NCI-H226 (cell line): ENCODE measurements at places on chromosomes 7 and 10.

- no peak for DNase-seq
These were observed 34.9 kb downstream of the INSYN2A start for GRCh38 chr10:127161482-127161881.

DNA sequence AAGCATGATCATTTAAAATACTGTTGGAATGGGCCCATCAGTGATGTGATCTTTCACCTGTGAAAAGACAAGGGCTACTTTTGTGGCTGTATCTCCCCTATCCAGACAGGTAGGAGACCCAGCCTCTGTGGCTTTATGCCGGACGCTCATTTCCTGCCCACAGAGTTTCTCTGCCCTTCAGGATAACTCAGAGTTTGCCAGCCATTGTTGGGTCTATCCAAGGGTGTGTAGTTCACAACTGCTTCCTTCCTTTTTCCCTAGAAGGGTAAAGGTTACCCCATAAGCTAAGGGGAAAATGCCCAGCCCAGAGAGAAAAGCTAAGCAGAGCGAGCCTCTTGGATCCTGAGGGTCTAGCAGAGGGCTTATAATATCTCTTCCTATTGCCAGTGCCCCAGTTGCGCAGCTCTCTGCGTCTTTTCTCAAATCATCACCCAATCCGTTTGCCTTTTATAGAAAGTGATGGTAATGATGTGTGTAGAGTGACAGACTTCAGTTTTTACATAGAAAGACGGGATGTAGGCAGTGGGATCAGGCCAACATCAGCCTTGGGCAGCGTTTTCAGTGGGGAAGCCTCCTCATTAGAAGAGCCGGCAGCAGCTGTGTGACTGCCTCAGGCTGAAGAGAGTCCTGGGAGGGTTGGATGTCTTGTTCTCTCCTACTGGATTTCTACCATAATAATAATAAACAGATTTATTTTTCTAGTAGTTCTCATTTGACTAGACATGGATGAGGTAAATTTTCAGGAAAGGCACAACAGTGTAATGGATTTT, 80.5 kb downstream of the MET start:
- DNase-seq, result no peak

DNA sequence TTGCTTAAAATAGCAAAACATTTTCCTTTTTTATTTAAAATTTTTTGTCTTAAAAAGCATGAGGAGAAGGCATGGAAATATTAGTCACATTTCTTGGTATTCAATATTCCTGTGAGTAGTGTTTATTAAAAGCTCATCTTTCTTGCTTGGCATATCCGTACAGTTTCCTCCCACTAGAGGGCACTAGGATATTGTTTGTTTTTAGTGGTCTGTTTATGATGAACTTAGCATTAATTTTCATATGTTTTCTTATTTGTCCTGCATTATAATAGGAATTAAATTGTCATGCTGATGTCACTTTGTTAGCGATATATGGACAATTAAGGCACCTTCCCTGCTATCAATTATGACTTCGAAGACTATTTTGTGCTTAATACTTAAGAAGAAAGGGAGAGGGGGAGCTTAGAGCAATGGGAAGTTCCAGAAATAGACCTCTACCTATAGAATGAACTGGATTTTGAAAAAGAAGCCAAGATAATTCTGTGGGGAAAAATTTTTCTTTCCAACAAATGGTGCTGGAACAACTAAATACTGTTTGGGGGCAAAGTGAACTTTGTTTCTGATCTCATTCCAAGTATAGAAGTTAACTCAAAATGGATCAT, 91.0 kb upstream of the STRIP2 start:
- no peak for DNase-seq

DNA sequence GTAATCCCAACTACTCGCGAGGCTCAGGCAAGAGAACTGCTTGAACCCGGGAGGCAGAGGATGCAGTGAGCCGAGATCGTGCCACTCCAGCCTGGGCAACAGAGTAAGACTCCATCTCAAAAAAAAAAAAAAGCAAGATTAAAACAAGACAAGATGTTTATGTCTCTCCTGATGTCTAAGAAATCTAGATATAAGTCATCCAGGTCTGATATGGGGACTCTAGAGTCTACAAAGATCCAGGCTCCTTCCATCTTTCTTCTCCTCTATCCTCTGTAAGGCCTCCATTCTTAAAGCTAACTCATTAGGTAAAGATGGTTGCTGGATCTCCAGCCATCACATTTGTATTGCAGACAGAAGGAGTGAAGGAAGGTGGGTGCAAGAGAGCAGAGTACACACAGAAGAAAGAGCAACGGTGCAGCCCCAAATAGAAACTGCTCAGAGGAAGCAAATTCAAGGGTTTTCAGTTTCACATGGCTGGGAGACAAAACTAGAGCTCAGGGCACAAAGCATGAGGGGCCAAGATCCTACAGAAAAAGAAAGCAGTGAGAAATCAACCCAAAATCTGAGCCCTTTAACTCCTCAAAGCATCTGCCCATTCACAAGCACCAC, 57.6 kb downstream of the USP6NL start:
- DNase-seq, result no peak

DNA sequence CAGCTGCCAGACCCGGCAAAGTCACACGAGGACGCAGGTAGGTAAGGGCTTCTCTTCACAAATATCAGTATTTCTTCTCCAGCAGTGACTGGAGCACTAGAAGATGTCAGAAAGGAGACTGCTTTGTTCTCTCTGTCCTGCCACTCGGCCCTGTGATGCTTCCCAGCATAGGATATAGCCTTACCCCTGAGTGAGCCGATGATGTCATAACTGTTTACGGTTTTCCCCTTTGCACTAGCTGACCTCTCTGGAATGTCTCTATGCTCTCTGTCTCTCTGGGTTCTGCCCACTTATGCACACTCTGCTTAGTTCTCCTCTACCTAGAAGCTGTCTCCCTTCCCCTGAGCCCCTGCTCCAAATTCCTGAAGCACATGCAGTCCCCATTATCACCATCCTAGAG, 167.5 kb upstream of the PODXL start:
- DNase-seq, result peak; percentile 15

GRCh38 chr7:51027935-51028830, 245.5 kb upstream of the GRB10 start:
- no peak for DNase-seq

- no peak for DNase-seq
These were observed 85.8 kb downstream of the GSAP start for GRCh38 chr7:77330169-77330882.

DNA sequence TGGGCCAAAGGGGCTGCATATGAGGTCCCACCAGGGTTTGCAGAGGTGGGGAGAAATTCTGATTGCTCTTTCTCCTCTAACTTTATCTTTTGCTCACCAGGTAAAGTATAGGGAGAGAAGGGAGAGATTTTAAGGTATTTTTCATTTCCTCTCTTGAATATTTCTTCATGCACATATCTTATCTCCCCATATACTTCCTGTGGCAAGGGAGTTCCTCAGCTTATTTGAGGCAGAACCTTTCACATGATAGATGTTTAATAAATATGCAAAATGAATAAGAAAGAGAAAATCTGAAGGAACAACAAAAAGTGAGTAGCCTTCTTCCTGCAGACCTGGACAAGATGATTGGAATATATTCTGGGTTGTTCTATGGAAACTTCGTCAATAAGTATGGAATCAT, 67.4 kb upstream of the PDCD4 start:
- no peak for DNase-seq

GRCh38 chr7:81845744-81846241, 75.9 kb upstream of the HGF start:
- no peak for DNase-seq

- no peak for DNase-seq
These were observed 83.6 kb downstream of the LRRN3 start for GRCh38 chr7:111174510-111174909.

DNA sequence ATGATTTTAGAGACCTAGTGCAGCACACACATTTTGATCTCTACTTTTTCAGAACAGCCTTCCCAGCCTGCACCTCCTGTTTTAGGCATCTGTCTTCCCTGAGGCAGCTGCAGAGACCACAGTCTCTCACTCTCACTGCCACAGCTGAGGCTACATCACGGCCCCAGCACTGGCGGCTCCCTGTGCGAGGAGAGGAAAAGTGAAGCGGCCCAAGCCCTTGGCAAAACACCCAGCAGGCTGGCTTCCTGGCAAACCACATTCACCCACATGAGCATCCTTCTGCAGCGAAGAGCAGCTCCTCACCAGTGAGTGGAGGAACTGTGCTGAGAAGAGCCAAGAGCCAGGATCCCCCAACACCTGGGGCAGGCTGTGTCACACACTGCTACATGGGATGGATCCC, 14.0 kb downstream of the HUS1 start:
- DNase-seq, result no peak

- DNase-seq, result no peak
These were observed 20.2 kb upstream of the NKX6-2 start for GRCh38 chr10:132806110-132806509.

- DNase-seq, result no peak
These were observed 97.1 kb downstream of the TCF7L2 start for GRCh38 chr10:113047151-113047550.

DNA sequence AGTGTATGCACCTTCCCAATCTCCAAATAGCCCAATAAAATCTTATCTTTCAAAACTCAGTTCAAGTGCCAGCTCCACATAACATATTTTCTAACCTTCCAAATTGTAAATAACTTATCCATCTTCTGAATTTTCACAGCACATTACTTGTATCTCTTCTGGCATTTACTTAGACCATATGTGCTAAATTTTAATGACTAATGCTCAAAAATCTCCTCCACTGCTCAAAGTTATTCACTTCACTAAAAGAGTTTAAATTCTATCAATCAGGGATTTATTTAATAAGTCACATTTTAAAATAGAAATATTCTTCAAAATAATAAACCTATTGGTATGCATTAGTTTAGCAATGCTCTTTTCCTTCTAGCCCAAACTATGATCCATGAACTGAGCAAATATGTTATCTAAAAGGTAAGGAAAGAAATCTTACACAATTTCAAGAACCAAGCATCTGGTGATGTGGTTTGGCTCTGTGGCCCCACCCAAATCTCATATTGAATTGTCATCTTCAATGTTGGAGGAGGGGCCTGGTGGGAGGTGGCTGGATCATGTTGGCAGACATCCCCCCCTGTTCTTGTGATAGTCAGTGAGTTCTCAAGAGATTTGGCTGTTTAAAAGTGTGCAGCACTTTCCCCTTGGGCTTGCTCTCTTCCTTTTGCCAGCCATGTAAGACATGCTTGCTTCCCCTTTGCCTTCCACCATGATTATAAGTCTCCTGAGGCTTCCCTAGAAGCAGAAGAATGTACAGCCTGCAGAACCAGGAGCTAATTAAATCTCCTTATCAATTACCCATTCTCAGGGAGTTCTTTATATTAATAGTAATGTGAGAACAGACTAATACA, 28.1 kb upstream of the GPR22 start:
- DNase-seq, result no peak

- DNase-seq, result no peak
These were observed 27.8 kb downstream of the DDC start for GRCh38 chr7:50537417-50537816.

DNA sequence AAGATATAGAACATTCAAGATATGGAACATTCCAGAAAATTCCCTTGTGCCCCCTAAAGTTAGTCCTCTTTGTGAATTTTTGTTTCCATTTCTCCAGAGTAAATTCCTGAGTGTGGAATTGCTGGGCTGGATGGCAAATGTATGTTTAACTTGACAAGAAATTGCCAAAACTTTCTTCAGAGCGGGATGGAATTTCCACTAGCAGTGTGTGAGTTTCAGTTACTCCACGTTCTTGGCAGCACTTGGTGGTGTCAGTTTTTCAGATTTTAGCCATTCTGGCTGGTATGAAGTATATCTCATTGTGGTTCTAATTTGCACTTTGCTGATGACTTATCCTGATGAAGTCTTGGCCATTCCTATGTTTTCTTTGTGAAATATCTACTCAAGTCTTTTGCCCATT, 71.2 kb downstream of the MGMT start:
- DNase-seq, result no peak

GRCh38 chr7:95929710-95930280, 157.4 kb downstream of the DYNC1I1 start:
- DNase-seq, result no peak

- DNase-seq, result no peak
These were observed 83.4 kb upstream of the SMNDC1 start for GRCh38 chr10:110387983-110388686.

DNA sequence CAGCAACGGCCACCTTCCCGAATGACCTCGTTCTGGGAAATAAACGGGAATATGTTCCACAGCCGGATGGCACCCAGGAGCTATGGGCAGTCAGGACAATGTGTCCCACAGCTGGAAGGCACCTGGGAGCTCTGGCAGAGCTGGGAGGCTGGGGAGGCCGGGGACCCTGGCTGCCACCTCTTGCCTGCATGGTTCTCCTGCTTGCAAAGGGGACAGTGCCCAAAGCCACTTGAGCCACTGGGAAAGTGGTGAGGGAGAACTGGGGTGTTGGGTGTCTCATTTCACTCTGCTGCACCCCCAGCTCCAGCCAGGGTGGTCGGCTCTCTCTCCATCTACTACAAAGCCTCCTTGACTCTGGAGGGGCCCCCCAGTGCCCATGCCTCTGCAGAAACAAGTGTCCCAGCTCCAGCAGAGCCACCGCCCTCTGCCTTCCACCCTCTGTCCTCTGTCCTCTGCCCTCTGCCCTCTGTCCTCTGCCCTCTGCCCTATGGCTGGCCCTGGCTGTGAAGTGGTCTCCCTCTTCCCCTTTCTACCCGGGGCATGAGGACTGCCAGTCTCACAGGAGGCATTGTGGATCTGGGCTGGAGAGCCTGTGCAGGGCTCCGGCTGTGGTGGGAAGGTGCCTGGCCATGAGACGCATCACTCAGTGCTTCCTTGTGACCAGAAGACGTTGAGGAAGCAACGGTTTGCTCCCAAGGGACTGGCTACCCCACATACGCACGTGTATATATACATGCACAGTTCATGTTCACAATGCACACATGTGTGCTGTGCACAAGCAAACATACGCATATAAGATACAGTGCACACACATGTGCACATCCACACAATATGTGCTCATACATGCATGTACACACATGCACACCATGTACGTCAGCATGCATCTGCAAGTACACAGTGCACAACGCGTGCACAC, 21.5 kb upstream of the INPP5A start:
- DNase-seq, result no peak

DNA sequence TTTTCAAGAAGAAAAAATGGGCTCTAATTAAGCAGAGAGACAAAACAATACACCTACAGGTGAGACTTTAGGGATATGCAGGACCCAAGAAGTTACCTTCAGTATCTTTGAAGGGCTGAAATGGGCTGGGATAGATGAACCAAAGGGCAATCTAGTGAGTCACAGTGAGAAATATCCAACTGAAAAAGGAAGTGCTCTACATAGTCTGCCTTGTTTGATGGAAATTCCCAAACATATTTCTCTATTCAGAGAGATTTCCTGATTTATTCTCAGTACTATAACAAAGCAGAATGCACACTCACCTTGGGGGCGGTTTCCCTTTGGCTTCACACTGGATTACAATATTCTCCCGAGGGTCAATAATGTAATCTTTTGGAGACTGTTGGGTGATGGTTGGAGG, 104.1 kb upstream of the LAMB4 start:
- peak; percentile 26 for DNase-seq

DNA sequence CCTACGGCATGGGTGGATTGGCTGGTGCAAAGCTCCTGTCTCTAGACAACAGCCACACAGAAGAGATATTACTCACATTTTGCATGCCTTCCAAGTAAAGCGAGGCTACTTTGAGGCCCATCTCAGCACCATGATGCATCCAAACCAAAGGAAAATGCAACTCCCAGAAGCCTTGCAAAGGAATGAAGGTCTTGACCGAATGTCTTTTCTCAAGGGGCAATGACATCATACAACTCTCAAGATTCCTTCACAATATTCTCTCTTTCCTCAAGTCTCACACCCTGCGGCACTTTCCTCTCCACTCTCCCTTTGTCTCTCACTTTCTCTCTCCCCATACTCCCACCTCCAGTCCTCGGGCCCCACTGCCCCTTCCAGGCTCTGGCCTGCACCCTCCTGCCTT, 44.8 kb upstream of the CPXM2 start:
- no peak for DNase-seq
